ENCODE measurements at places on chromosomes 11 and 22.

DNA sequence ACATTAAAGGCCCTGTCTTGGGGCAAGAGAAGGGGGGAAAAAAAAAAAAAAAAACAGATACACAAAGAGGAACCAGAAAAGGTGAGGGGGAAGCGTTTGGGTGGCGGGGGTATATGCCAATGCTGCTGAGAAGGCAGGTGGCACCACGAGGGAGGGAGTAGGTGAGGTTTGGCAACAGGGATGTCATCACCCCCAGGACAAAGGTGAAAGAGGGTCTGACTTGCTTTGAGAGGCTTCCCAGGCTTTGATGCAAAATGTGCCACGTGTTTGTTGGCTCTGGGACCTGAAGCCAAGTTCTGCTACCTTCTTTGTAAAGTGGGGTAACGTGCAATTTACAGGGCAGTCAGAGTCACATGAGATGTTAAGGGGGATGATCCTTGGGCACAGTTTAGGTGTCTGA, 4.1 kb downstream of the YPEL1 start:
- DNase-seq: no peak

DNA sequence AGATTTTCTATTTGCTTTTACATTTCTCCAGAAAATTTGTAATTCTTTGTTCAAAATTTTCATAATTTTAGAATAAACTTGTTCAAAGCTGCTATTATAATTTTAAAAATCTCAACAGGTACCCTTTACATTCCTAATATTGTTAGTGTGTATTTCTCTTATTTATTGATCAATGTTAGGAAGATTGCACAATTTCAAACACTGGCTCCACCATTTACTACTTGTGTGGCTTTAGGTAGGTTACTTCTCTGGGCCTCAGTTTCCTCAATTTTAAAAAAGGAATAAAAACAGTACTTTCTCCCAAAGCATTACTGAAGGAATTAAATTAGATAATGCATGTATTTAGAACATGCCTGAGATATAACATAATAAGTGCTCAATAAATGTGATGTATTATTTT, 180.2 kb downstream of the SBF2 start:
- no peak for DNase-seq

- DNase-seq: no peak
Measured at GRCh38 chr11:131546218-131546895, 175.9 kb downstream of the NTM start.

DNA sequence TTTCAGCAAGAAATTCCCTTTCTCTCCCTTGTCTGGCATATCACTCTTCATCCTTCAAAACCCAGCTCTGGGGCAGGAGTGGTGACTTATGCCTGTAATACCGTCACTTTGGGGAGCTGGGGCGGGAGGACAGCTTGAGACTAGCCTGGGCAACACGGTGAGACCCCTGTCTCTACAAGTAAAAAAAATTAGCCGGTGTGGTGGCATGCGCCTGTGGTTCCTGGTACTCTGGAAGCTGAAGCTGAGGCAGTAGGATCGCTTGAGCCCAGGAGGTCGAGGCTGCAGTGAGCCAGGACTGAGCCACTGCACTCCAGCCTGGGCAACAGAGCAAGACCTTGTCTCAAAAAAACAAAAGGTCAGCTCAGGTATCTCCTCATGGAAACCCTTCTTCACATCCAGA, 1.4 kb upstream of the RCE1 start:
- peak; percentile 26 for DNase-seq

GRCh38 chr11:72037554-72038311, 39.0 kb downstream of the IL18BP start:
- DNase-seq: no peak
